ENCODE measurements at places on chromosomes 3 and 15. TPM values are rescaled to one million over a fixed set of nuclear protein-coding genes. Genes with fewer than 3 reads are reported as not detected.

- DNase-seq = no peak
Observed at GRCh38 chr3:38687321-38687720, 37.8 kb upstream of the SCN5A start.

GRCh38 chr3:156973954-156974353, 147.8 kb downstream of the LEKR1 start:
- DNase-seq = no peak

DNA sequence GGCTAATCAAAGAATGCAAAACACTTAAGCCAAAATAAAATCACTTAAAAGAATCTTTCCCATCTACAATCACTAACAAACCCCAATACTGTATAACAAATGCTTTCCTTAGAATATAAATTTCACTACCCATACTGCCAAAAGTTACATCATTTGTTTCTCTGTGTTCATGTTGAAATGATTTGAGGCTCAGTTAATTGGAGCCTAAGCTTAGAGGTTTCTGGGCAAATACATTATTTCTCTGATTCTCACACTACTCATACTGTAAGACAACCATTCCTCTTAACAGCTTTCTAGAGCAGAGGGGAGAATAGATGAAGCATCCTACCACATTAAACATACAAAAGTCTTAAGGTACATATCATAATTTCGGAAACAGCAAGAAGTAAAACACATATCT, 2.1 kb downstream of the RIOX2 start:
- no peak for DNase-seq

- DNase-seq = no peak
Observed at GRCh38 chr3:13420831-13421765, 976 bp upstream of the NUP210 start.

GRCh38 chr15:91956026-91956723, 102.7 kb downstream of the SLCO3A1 start:
- DNase-seq = peak; percentile 18

GRCh38 chr3:166291186-166291955, 454.1 kb upstream of the BCHE start:
- no peak for DNase-seq

GRCh38 chr3:128680603-128681368, 30.2 kb upstream of the RPN1 start:
- DNase-seq = peak; percentile 98

MNS1 gene
- total RNA-seq = 13.1 TPM

SEMA7A gene
- 12.3 TPM for total RNA-seq

All from spinal cord (tissue), 10 donors.